ENCODE measurements at places on chromosomes 11 and 22.

DNA sequence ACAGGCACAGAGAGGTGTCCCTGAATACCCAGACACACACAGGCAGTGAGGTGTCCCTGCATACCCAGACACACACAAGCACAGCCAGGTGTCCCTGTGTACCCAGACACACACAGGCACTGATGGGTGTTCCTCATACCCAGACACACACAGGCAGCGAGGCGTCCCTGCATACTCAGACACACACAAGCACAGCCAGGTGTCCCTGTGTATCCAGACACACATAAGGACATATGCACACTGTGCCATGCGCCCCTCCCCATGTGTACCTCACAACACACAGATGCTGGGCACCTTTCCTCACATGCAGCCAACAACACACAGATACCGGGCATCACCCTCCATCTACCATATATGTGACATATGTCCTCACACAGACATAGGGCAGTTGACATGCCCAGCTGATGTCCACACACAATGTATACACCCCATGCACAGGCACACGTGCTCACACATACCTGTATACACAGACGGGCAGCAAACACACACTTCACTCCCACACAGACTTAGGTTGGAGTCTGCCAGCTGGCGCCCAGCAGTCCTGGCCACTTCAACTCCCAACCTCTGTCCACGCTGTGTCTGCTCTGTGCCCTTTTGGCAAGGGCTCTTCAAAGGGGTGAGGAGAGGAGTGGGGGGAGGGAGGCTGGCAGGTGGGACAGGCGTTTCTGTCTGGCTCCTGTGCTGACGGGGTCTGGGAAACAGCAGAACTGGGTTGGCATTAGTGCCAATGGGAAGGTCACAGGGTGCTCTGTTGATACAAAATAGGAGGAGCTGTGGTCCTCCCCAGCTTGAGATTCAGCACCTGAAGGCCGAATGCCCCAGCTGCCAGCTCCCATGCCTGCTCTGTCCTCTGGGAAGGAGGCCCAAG is 69.4 kb upstream of the ALX4 start:
- DNase-seq: no peak

- peak; percentile 72 for DNase-seq
These were observed 1.2 kb downstream of the KMT2A start for GRCh38 chr11:118437208-118438125.

- DNase-seq: no peak
These were observed 199.5 kb downstream of the TTC28 start for GRCh38 chr22:28480000-28480715.

DNA sequence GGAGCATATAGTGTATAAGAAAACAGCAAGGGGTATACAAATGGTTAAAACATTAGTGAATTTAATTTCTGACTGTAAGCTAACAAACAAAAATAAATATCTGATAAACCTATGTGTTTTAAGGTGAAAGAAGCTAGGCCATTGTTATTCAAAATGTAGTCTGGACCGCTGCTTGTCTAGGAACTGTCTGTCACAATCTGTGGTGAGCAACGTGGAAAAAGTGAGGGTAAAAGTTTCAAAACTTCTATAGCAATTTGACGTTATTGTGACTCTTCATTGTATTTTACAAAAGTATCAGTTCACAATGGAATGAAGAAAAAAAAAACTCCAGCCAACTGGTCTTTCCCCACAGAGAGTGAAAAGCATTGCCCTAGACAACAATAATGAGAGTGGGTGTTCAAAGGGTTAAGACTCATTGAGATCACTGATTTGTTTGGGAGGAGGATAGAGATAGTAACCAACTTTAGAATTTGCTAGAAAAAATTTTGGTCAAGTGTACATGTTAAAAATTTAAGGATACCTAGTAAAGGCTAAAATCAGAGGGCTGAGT is 79.1 kb downstream of the UVRAG start:
- no peak for DNase-seq

GRCh38 chr22:27240298-27241075 is 561.1 kb downstream of the MN1 start:
- no peak for DNase-seq

DNA sequence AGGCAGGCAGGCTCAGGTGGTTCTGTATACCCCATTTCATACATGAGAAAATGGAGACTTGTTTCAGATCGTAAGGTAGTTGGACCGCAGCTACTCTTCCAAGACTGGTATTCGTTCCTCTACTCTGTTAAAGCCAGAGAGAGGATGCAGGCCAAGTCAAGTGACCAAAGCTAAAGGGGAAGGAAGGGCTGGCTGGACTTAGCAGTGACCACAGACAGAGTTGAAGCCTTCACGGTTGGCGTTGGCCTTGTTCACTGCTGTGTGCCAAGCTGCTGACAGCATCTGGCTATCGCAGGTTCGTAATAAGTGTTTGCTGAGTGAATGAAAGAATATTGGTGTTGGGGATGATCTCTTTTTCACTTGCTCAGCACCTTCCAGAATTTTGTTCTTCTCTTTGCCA is 64.2 kb downstream of the PTPRJ start:
- no peak for DNase-seq

GRCh38 chr11:62269654-62270278 is at the start of gene SCGB2A2:
SCGB2A2 (plus strand) TSS chr11:62270158; CDS start chr11:62270217, 59 bp downstream.
- DNase-seq: no peak

DNA sequence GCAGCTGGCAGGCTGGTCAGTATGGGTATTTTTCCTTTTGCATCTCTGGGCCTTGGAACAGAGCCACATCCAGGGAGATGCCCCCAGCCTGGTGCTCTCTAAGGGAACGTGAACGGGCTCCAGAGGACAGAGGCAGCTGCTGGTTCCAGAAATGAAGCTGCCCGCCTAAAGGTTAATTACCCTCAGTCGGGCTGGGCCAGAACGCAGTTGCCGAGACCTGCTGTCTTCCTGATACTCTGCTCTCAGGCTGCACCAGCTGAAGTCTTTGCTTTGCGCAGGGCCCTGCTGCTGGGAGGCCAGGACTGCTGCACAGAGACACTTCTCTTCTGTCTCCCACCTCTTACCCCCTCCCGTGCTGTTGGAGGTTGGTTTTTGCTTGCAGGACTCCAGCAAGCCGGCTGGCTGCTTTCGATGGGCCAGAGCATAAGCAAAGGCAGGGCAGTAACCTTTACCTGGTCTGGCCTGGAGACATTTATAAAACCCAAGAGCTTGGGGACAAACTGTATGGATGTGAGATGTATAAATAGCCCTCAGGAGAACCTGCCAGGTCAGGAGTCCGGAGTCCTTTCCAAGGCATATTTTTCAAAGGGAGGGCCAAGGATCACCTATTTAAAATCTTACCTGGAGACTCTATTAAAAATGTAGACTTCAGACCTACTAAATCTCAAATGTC is 197.1 kb downstream of the GRIK4 start:
- DNase-seq: no peak

DNA sequence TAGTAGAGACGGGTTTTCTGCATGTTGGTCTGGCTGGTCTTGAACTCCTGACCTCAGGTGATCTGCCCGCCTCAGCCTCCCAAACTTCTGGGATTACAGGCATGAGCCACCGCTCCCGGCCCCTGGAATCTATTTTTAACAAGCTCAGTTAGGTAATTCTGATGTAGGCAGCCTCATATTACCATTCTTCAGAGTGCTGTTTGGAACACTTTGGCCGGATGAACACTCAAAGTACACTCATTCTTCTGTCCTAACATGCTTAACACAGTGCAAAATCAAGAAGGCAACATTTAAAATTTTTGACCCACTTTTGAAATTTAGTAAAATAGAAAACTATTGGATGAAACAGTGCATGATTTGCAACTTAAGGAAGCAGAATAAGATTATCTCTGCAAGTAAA is 586.7 kb upstream of the CHORDC1 start:
- DNase-seq: no peak

DNA sequence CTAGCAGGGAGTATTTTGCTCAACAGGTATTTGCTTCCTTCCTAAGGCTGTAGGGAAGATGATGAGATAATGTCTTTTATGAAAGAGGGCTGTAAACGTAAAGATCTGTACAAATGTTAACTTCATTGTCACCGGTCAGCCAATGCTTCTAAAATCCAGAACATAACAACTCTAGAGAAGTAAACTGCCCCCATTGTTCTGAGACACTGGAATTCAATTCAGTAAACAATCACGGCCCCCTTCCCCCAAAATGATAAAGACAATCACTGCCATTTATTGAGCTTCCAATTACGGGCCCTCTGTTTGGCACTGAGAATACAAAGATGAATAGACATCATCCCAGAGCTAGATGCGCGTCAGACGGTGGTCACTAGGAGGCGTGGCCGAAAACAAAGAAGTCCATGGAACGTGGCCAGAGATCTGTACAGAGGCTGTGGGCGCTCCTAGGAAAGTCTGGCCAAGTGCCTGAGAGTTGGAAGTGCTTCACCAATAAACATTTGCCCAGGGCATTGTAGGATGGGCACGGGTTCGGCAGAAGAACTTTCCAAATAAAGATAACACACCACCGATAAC is 576 bp downstream of the TMEM258 start:
- DNase-seq: peak; percentile 65

GRCh38 chr11:107605061-107606006 is 14.4 kb downstream of the ELMOD1 start:
- no peak for DNase-seq

DNA sequence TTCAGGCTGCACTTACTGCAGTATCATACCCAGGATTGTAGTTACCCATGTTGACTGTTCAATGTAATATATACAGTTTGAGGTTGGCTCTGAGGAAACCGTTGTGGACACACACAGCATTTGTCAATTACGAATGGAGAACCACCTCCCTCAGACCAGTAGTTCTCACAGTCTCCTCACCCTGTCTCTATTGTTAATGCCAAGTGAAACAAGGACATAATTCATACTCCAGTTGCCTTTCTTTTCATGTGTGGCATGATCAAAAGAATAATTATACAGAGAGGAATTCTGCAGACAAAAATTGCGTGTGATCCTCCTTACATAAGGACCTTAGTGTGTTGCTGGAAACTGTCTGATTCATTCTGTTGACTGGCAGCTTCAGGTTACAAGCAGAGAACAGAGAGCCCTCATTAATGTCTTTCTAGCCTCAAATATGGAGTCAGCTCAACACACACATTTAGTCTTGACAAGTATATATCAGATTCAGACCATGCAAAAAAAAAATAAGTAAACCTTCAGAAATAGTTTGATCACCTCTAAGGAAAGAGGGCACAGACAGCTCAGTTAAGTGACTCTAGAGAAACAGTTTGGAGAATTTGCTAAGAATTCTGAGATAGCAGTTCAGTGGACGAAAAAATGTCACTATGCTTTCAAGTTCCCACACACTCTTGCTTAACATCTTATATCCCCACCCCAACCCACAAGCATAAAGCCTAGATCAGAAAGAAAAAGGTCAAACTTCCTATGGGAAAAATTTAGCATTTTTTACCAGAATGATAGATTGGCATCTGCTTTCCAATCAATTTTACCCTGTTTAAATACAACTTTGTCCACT is 96.1 kb downstream of the MAML2 start:
- DNase-seq: no peak

DNA sequence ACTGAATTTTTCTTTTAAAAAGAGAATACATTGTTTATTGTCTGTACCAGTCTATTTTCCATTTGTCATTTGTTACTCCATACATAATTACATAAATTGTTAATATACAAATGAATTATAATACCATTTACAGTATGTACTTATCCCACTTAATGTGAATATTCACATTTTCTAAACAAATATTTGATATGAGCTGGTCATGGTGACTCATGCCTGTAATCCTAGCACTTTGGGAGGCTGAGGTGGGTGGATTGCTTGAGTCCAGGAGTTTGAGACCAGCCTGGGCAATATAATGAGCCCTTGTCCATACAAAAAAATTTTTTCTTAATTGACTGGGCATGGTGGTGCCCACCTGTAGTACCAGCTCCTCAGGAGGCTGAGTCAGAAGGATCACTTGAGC is 6.8 kb downstream of the SC5D start:
- DNase-seq: no peak

DNA sequence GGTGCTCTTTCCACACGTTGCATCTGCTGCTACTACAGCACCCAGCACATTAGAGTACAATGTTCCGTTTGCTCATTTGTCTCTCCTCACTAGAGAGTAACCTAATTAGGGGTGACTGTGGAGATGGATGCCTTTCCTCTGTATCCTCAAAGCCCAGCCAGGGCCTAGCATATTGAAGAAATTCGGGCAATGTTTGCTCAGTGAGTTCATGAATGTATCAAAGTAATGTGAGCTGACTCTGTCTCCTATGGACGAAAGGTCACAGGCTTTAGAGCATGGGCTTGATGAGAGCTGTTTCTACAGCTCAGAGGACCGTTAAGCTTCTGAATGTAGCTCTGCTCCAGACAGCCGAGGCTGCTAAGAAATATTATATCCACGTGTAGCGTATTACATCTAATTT is 67.5 kb downstream of the C11orf58 start:
- DNase-seq: no peak

GRCh38 chr22:26072621-26073020 is 96.6 kb upstream of the SEZ6L start:
- DNase-seq: no peak

- DNase-seq: peak; percentile 47
These were observed 65.0 kb downstream of the SFI1 start for GRCh38 chr22:31561238-31561887.

DNA sequence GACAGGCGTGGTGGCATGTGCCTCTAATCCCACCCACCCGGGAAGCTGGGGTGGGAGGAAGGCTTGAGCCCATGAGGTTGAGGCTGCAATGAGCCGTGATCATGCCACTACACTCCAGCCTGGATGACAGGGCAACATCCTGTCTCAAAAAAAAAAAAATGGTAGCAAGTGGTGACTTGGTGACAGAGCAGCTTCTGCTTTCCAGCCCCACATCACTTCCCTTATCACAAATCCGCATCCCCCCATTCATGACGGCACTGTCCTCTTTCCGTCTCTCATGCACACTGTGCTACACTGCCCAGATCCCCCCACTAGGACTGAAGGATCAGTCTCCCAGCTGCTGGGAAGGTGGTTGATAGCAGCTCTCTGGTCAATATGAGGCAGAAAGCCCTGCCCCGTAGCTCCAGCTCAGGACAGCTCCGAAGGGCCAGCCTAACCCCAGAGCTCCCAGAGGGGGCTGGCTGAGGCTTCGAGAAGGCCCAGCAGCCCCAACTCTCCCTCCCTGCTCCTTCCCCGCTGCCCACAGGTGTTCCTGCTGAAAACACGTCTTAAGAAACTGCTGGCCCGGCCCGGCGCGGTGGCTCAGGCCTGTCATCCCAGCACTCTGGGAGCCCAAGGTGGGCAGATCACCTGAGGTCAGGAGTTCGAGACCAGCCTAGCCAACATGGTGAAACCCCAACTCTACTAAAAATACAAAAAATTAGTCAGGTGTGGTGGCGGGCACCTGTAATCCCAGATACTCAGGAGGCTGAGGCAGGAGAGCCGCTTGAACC is 15.9 kb downstream of the PGA5 start:
- DNase-seq: no peak

DNA sequence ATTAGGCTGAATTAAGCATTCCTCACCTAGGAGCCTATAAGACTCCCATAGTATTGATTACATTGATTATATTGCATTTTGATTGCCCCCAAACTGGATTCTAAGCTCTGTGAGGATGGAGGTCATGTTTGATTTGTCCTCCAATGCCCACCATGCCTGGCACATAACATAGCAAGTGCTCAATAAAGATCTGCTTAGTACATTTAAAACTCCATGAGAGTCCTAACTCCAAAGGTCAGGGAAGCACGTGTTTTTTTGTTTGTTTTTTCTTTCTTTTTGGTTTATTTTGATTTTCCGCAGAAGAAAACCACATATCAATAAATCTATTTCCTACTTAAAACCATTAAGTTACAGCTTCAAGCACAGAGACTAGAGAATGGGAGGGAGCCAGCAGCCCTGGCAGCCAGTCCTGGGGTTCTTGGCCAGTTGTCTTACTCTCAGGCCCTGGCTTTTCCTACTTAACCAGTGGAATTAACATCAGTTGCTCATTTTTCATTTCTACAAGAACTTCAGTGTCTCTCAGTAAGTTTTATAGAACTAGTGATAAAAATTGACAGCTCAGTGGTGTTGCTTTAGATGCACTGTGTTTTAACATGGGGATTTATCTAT is 429.9 kb upstream of the CCDC90B start:
- DNase-seq: no peak

Measured in CD4-positive, alpha-beta T cell treated with Interleukin-17A for 1 hour (primary cell).